ENCODE measurements at places on chromosomes 5 and 9.

GRCh38 chr5:91632871-91633270 lies 249.8 kb upstream of the ARRDC3 start:
- H3K4me3 ChIP-seq, result no peak overlapping the region
- H3K27ac ChIP-seq, result no peak overlapping the region
- H3K27me3 ChIP-seq, result no peaks in the 10 kb centered on the region
- H3K36me3 ChIP-seq, result no peaks in the 10 kb centered on the region
- no peaks in the 10 kb centered on the region for H3K4me1 ChIP-seq
- DNase-seq, result no peak

GRCh38 chr9:99438596-99438995 lies 216.5 kb downstream of the SEC61B start:
- no peak overlapping the region for H3K27ac ChIP-seq
- no peaks in the 10 kb centered on the region for H3K27me3 ChIP-seq
- no peak overlapping the region for H3K4me3 ChIP-seq

DNA sequence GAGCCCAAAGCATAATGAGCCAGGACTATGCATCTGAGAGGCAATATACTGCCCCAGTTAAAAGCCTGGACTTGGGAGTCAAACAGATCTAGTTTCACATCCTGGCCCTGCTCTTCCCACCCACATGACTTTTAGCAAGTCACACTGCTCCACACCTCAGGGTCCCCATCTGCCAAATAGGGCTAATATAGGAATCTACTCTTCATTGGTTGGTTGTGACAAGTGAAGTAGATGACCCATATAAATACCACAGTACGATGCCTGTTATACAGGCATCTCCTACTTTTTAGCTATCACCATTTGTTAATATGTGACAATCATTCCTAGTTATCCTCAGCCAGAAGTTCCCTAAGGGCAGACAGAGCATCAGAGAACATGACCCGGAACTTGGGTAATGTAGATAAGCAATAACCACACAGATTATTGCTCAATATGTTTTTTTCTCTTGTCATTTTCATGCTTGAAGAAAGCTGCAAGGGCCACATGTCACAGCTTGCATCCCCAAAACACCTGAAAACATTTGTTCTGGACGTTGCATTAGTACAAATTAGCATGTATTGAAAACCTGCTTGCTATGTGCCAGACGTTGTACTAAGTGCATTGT lies 20.4 kb downstream of the ADAM19 start:
- H3K27me3 ChIP-seq, result no peaks in the 10 kb centered on the region
- no peak for DNase-seq
- peak overlapping the region; percentile 51 for H3K4me3 ChIP-seq
- peak overlapping the region; percentile 42 for H3K27ac ChIP-seq
- H3K4me1 ChIP-seq, result peaks cover 69% of the 10 kb centered on the region

DNA sequence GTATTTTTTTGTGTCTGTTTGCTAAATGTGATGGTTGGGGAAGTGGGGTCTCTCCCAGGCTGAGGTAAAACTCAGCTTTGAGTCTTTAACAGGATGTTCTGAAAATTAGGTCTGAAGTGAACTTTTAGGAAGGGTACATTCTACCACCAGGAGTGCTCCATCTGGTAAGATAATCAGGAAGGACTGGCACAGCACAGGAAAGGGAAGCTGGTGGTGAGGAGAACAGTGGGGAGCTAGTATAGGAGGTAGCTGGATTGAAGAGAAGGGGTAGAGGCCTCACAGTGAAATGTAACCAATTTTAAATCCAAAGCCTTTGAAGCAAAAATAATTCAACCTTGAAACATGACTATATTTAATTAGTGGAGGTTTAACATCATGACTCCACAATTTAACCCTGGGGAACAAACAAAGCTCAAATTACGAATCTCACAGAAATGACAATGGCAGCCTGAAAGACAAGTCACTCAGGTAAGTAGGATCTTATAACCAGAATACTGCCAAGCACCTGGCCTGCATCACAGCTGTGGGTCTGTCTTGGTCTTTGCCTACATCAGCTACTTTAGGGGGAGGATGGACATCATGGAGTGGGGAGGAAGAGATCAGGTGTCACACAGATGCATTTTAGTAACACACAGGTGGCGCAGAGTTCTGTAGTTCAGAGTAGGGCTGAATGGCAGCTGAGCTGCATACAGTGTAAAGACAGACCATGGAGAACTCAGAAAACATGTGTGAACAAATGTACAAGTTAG lies 445.3 kb downstream of the DMRT2 start:
- no peaks in the 10 kb centered on the region for H3K36me3 ChIP-seq
- H3K27me3 ChIP-seq, result no peaks in the 10 kb centered on the region
- DNase-seq, result no peak
- H3K4me1 ChIP-seq, result peaks cover 11% of the 10 kb centered on the region

DNA sequence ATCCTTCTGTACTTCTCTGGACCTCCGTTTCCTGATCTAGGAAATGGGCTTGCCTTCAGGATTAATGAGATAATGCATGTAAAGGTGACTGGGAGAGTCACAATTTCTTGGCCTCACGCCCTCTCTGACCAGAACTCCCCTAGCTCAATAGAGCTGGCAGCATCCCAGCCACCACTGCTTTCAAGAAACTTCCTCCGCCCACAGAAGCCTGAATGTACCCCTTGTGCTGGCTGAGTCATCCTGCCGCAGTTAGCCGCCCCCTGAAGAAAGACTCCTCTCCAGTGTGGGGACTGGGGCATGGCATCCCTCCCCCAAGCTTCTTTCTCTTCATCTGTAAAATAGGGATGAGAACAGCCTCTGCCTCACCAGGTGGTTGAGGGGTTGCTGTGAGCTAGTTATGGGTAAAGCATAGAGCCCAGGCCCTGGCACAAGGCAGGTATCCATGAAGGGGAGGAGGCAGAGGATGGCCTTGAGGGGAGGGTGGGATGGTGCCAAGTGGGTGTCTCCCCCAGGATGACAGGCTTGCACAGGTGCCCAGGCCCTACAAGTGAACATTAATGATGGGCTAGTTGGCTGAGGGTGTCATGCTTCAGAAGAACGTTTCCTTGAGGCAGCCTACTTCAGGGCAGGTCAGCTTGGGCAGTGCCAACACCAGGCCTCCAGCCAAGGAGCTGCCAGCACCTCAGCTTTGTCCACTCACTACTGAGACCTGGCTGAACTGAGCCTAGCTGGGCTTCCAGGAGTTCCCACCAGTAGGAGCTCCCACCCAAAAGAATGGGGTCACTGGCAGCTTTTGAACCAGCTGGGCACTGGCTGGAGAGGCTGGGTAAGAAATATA lies 3.4 kb downstream of the PDLIM4 start:
- H3K36me3 ChIP-seq, result no peaks in the 10 kb centered on the region
- peaks cover 8% of the 10 kb centered on the region for H3K4me1 ChIP-seq
- peaks cover 18% of the 10 kb centered on the region for H3K27me3 ChIP-seq

DNA sequence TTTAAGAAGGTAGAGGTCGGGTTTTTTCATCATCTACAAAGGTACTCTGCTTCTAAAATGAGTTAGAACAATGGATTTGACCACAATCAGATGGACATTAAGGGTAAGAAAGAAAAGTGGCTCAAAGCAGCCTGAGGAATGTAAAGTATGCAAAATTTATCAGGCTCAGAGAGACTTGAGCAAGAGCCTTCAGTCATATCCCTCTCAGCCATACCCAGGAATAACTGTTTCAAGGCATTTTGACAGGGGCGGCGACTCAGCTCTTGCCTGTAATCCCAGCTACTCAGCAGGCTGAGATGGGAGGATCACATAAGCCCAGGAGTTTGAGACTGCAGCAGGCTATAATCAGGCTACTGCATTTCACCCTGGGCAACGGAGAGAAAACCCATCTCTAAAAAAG lies 38.8 kb upstream of the ANXA2R start:
- peaks cover 12% of the 10 kb centered on the region for H3K4me1 ChIP-seq
- H3K4me3 ChIP-seq, result no peak overlapping the region
- no peak for DNase-seq
- H3K27ac ChIP-seq, result no peak overlapping the region
- peaks cover 49% of the 10 kb centered on the region for H3K36me3 ChIP-seq

GRCh38 chr9:96057155-96057554 lies 181.7 kb downstream of the ERCC6L2 start:
- no peak overlapping the region for H3K4me3 ChIP-seq
- DNase-seq, result no peak
- no peaks in the 10 kb centered on the region for H3K27me3 ChIP-seq
- peaks cover 25% of the 10 kb centered on the region for H3K4me1 ChIP-seq

DNA sequence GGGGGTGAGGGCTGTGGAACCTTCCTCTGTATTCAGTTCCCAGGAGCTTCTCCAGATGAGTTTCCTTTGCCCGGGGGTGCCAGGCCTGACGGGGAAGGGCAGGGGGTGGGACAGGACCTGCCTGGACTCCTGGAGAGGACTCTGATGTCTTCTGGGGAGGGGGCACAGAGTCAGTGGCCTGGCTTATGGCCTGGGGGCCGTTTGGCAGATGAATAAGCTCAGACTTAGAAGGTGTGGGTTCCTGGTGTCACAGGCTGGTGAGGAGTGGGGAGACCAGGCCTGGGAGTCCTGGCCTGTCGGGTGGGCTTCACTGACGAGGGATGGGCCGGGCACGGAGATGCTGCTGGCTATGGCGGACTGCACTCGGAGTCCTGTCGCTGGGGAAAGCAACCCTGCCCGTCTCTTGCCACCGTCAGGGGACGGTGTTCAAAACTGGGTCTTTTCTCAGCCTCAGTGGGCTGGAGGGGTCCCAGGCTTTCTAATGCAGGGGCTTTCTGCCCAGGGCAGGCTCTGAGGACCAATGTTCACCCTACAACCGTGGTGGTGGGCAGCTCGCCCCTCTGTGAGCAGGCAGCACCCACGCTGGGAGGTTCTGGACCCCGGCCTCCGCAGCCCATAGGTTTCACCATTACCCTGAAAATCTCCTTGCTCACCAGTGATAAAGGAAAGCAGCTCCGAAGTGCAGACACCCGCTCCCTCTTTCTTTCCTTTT lies 16.2 kb downstream of the COL5A1 start:
- no peaks in the 10 kb centered on the region for H3K4me1 ChIP-seq
- H3K27me3 ChIP-seq, result no peaks in the 10 kb centered on the region
- H3K36me3 ChIP-seq, result no peaks in the 10 kb centered on the region
- H3K4me3 ChIP-seq, result no peak overlapping the region

DNA sequence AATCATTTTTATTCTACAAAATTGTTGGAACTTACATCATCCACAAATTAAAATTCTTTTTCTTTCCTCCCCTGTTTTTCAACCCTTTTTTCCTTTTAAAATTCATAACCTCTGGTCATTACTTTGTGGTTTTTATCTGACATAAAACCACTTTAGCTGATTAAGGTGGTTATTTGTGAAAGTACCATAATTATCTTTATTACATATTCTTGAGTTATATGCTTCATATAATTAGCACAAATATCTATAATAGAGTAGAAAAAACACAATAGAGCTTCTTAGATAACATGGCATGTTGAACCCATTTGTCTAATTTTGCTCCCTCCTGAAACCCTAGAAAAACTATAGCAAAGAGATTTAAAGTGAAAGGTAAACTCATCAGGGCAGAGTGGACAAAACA lies 22.9 kb upstream of the PPIC start:
- H3K4me3 ChIP-seq, result no peak overlapping the region
- H3K4me1 ChIP-seq, result no peaks in the 10 kb centered on the region
- H3K27ac ChIP-seq, result no peak overlapping the region
- peaks cover 11% of the 10 kb centered on the region for H3K27me3 ChIP-seq
- no peak for DNase-seq
- no peaks in the 10 kb centered on the region for H3K36me3 ChIP-seq

DNA sequence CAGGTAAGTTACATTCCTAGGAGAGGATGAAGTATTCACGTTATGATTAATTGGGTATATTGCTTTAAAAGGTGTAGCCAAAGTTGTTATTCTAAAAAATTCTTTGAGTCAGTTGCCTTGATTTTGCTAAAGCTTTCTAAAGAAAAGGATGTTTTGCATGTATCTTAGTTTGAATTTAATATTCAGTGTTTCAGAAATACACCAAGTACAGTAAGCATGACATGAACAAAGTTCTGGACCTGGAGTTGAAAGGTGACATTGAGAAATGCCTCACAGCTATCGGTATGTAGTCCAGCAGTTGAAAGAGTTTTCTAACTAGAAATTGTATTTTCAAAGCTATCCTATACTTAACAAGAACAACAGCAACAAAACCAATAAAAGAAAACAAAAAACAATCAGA lies 14.2 kb downstream of the ANXA1 start:
- H3K4me3 ChIP-seq, result no peak overlapping the region
- H3K27me3 ChIP-seq, result no peaks in the 10 kb centered on the region
- peaks cover 68% of the 10 kb centered on the region for H3K36me3 ChIP-seq
- H3K4me1 ChIP-seq, result peaks cover 10% of the 10 kb centered on the region
- no peak for DNase-seq

GRCh38 chr9:127915325-127915752 lies 1.5 kb downstream of the ST6GALNAC4 start:
- peak overlapping the region; percentile 86 for H3K4me3 ChIP-seq
- peaks cover 21% of the 10 kb centered on the region for H3K36me3 ChIP-seq
- H3K27ac ChIP-seq, result peak overlapping the region; percentile 87
- H3K4me1 ChIP-seq, result peaks cover 59% of the 10 kb centered on the region
- no peaks in the 10 kb centered on the region for H3K27me3 ChIP-seq

GRCh38 chr5:116583862-116584222 lies 9.2 kb upstream of the SEMA6A start:
- no peak overlapping the region for H3K27ac ChIP-seq
- no peaks in the 10 kb centered on the region for H3K4me1 ChIP-seq

DNA sequence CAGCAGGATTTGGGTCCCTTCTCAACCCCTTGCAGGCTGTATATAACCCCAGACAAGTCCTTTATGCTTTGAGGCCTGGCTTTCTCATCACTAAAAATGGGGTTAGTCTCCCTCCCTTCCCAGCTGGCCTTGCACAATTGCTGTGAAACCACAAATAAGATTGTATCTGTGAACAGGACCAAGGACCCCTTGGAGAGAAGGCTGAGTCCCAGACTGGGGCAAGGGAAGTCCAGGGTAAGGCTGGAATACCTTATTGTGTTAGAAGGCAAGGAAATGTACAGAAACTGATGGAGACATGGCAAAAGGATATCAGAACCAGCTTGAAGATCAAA lies 11.4 kb downstream of the MACROH2A1 start:
- H3K27ac ChIP-seq, result peak overlapping the region; percentile 41
- H3K36me3 ChIP-seq, result peaks cover 59% of the 10 kb centered on the region
- H3K4me1 ChIP-seq, result peaks cover 28% of the 10 kb centered on the region
- H3K27me3 ChIP-seq, result no peaks in the 10 kb centered on the region

- peak; percentile 53 for DNase-seq
- H3K27me3 ChIP-seq, result no peaks in the 10 kb centered on the region
- peak overlapping the region; percentile 72 for H3K27ac ChIP-seq
- H3K4me1 ChIP-seq, result peaks cover 54% of the 10 kb centered on the region
- H3K4me3 ChIP-seq, result no peak overlapping the region
Observed at GRCh38 chr9:19995619-19996018, 206.8 kb upstream of the SLC24A2 start.

GRCh38 chr9:138053321-138053868 lies 175.8 kb downstream of the CACNA1B start:
- no peaks in the 10 kb centered on the region for H3K27me3 ChIP-seq
- H3K4me3 ChIP-seq, result no peak overlapping the region
- no peaks in the 10 kb centered on the region for H3K36me3 ChIP-seq
- DNase-seq, result no peak
- no peak overlapping the region for H3K27ac ChIP-seq
- no peaks in the 10 kb centered on the region for H3K4me1 ChIP-seq

DNA sequence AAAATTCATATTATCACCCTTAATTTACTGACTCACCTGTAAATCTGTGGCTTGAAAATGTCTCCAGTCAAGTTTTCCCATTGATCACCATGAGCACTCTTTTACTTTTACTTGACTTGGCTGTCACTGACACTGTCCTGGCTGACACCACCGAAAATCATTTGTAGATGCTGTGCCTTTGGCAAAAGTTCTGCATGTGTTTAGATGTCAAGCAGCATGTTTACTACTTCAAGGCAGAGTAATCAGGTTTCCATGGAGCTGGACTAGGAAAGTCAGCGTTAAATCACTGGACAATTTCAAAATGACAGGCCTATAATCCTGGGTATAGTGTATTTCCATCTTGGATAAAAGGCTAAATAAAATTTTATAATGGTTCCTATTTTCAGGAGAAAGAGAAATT lies 1530.6 kb upstream of the CDH6 start:
- H3K27me3 ChIP-seq, result no peaks in the 10 kb centered on the region
- H3K36me3 ChIP-seq, result no peaks in the 10 kb centered on the region
- H3K27ac ChIP-seq, result no peak overlapping the region
- no peak for DNase-seq

Measured in T-helper 2 cell treated with Interferon-gamma antibody and Interleukin-4, amounts not matched to agents 5 μg/mL and 100 μg/mL, for 36 hours (primary cell).